B cell (primary cell): ENCODE measurements at places on chromosomes 12 and 14.

GRCh38 chr14:50530358-50530757 lies 2.0 kb downstream of the MAP4K5 start:
- DNase-seq: no peak

- DNase-seq: no peak
Measured at GRCh38 chr14:59363531-59364226, 101.5 kb downstream of the GPR135 start.

GRCh38 chr12:131356485-131357184 lies 354.3 kb upstream of the SFSWAP start:
- no peak for DNase-seq

GRCh38 chr12:80268924-80269749 lies 169.8 kb downstream of the OTOGL start:
- no peak for DNase-seq

DNA sequence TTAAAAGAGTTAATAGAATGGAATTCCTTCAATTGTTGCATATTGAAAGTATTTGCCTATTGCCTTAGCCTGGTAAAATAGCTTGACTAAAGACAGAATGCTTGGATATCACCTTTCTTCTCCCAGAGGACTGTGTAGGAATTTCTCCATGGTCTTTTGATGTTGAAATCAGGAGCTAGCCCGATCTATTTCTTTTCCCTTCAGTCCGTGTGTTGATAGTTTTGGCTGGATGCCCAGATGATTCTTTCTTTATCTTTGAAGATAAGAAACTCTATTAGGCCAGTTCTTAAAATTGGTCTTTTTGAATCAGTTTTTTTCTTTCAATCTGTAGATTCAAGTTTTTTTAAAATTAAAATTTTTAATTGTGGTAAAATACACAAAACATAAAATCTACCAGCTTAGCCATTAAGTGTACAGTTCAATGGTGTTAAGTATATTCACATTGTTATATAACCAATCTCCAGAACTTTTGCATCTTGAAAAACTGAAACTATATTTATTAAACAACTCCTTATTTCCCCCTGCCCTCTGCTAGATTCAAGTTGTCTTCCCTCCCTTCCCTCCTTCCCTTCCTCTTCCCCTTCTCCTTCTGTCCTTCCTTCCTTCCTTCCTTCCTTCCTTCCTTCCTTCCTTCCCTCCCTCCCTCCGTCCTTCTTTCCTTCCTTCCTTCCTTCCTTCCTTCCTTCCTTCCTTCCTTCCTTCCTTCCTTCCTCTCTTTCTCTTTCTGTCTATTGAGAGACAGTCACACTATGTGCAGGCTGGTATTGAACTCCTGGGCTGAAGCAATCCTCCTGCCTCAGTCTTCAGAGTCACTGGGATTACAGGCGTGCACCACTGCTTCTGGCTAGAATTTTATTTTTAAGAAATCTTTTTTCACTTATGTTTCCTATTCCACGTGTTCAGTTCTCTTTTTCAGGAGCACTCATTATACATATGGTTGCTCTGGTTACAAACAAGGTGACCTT lies 10.1 kb downstream of the LACRT start:
- DNase-seq: no peak

DNA sequence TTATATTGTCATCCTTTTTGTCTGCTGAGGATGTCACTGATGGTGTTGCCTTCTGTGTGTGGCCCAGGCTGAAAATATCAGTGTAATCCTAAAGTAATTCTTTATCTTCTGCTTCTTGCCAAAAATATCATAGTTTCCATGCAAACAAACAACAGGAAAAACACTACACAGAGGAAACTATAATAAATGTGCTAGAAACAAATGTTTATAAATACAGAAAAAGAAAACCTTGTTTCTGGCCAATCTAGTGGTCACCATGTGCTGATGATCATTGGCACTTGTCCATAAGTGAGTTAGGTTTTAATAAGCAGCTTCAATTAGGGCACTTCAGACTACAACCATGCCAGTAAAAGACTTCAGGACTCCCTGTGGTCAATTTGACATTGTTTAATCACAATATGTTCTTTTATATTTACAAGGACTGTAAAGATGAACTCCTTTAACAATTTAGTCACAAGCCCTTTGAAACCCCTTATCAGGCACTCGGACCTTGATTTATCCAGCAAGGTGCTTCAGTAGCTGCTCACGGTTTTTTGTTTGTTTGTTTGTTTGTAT lies 124.8 kb downstream of the TMTC3 start:
- DNase-seq: no peak

DNA sequence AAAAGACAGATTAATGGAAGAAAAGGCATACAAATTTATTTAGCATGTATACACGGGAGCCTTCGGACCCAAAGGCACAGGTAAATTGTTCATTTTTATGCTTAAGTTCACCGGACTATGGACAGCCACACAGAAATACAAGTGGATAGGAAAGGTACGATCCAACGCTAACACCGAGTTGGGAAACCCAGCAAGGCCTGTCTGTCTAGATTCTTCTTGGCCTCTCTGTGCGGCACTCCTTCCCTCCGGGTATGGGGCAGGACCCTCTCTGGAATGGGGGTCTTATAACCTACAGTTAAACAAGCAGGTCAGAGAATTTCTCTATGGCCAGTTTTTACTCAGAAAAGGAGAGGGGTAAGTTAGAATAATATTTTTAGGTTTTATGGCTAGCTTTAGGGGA lies 23.4 kb upstream of the ZDHHC17 start:
- no peak for DNase-seq

DNA sequence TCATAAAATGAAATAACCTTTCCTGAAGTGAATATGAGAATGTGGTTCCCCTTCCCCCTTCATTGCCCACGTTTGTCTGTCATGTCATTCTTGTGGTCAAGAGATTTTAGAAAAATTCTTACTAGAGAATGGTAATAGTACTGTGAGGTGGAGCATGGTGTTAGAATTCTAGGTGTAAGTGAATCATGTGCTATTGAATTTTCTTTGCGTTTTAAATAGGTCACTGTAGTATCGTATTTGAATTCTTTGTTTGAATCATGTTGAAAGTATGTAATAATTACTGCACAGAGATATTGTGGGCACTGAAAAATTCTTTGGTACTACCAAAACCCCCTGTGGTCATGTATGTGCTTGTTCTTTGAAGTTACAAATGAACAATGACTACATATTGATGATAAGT lies 49.9 kb downstream of the FUT8 start:
- no peak for DNase-seq

DNA sequence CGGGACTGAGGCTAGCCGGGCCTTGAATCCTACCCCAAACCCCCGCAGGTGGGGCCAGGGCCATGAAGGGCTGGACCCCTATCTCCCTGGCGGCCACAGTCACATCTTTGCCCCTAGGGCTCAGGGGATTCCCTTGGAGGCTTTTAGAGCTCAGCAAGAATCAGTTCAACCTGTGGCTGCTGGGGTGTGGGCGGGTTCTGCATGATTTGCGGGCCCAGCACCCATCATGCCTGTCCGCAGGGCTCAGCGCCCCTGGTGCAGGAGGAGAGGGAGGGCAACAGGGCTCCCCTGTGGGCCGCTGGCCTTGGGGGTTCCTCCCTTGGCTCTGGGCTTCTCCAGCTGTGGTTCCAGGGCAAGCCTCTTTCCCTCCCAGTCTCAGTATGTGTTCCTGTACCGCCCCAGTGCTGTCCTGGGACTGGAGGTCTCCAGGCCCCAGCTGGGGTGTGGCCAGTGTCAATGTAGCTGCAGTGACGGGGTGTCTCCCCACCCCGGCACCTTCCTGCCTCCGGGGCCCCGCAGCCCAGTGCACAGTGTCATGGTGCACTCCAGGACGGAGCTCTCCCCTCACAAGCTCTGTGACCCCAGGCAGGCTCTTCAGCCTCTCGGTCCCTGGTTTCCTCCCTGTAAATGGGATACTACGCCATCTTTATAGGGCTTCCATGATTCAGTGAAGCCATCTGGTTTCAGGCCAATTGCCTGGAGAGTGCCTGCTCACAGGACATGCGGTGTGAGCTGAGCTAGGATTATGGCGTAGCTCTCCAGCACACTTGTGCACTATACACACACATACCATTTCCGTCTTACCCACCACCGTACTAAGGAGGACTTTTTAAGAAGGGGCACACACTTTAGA lies 9.9 kb upstream of the LBHD2 start:
- peak; percentile 28 for DNase-seq
